ENCODE measurements at places on chromosomes 5 and 9.

DNA sequence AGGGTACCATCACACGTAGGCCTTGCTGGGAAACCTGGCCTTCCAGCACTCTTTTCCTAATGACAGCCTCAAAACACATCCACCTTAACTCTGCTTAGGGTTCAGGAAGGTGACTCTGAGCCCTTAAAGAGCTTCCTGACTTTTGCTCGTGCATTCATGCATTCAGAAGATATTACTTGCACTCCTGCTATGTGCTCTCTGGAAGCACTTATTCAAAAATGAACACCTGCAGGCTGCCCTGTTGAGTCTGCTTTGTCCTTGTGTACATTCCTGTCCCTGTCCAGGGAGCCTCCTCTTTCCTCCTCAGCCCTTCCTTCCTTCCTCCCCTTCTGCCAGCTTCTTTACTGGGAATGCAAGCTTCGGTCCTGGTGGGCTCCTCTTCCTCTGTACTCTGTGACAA is 61.5 kb downstream of the SPRY4 start:
- DNase-seq: no peak

DNA sequence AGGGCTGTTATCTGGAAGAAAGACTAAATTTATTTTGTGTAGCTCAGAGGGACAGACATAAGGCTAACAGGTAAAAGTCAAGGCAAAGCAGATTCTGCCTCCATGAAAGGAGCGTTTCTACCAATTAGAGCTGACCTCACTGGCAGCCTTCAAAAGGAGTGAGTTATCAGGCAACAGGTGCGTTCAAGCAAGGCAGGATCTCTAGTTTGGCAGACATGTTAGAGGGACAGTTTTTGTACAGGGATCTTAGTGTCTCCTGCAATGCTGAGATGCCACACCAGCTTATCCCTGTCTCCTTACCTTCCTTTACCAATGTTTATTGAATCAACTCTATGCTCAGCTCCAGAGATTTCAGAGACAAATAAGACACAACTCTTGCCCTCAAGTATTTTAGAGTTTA is 73.8 kb downstream of the NRG2 start:
- no peak for DNase-seq

DNA sequence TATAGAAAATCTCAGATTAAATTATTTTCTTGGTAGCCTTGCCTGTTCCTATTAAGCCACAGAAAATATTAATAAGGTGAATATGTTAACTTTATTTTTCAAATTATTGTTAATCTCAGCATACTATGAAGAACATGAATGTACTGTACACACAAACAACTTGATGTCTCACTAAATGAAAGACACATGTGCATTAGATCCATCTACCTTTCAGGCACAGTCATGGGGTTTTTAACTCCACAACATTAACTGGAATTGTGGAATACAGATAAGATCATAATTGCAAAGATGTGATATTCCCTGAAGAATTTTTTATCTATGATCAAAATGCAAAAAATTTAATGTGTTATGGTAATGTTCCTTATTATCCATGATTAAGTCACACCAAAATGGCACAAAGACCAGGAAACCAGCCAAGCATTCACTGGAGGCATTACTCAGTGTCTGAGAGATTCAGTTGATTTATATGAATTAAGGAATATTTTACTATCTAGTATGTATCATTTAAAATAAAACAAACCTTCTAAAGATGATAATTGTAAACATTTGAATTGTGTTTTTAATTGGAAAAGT is 150.0 kb upstream of the VCAN start:
- DNase-seq: no peak

DNA sequence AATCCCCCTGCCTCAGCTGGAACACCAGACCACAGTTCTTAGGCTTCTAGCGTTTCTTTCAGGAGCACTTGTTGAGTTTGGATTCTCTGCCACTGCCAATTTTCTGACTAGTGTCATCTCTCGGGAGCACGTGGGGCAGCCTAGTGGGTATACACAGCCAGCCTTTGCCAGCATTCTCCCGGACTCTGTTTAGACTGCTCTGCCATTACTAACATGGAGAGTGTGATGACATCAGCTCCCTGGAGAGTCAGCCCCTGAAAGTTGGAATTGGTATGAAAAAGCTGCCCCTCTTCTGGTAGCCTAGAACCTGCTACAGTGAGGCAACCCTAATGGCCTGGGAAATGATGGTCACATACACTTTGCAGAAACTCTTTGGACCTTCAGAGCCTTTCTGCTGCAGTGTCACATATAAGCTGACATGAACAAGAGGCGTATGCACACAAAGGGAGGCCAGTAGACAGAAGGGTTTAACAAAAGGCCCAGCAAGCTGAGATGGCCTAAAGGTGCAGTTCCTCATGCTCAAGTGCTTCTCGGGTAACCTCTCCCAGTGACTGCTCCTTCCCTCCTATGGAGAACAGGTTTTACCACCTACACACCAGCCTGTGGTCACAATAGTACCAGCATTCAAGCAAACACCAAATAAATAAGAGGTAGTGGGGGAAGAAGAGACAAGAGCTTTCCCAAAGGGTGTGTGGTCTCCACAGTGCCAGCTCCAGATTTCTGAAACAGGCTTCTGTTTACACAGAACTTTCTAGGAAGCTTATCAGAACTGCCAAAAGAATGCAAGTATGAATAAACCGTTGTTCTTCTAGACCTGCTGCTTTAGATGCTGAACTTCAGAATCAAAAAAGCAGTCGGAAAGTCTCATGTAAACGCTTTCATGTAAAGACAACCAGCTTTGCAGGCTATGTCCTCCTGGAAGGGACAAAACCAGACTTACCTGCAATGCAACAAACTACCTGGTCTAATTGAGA is 16.5 kb downstream of the SPACA9 start:
- peak; percentile 34 for DNase-seq

GRCh38 chr5:96838201-96839070 is 30.7 kb upstream of the ERAP1 start:
- no peak for DNase-seq

DNA sequence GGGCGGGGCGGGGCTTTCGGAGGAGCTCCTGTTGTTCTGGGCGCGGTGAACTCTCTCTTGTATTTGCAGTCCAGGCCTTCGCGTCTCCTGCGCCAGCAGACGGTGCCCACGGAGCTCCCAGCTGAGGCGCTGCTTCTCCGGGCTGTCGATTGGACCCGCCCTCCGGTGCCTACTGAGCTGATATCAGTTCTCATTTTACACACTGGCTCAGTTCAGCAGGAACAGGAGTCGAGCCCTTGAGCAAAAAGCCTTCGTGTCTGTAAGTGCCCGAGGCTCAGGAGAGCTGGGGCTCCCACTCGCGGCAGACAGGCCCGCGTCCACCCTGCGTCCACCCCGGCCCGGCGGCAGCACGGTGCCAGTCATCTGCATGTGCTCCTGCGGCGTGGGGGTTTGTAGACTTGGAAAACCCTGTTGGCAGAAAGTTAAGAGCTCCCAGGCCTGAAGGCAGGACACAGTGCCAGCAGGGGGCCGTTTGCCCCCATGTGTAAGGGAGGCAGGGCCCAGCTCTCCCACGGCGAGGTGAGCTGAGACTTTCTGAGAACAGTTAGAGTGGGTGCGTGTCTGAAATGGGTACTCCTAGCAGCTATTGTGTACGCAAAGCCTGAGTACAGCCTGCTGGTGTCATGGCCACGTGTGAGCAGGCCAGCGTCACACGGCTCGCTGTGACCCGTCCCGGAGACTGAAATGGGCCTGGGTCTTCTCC is 231.5 kb downstream of the FANCC start:
- no peak for DNase-seq

- DNase-seq: no peak
Measured at GRCh38 chr5:119708076-119708790, 78.9 kb downstream of the FAM170A start.

GRCh38 chr5:13250464-13251291 is 693.8 kb downstream of the DNAH5 start:
- DNase-seq: peak; percentile 41

- DNase-seq: no peak
Measured at GRCh38 chr9:23825700-23826099, 340 bp downstream of the ELAVL2 start.

- DNase-seq: no peak
Measured at GRCh38 chr9:100064872-100065581, 33.8 kb downstream of the ERP44 start.

GRCh38 chr5:154059039-154059430 is 20.3 kb downstream of the MFAP3 start:
- no peak for DNase-seq

- peak; percentile 48 for DNase-seq
Measured at GRCh38 chr5:39178171-39178570, 41.2 kb downstream of the FYB1 start.

DNA sequence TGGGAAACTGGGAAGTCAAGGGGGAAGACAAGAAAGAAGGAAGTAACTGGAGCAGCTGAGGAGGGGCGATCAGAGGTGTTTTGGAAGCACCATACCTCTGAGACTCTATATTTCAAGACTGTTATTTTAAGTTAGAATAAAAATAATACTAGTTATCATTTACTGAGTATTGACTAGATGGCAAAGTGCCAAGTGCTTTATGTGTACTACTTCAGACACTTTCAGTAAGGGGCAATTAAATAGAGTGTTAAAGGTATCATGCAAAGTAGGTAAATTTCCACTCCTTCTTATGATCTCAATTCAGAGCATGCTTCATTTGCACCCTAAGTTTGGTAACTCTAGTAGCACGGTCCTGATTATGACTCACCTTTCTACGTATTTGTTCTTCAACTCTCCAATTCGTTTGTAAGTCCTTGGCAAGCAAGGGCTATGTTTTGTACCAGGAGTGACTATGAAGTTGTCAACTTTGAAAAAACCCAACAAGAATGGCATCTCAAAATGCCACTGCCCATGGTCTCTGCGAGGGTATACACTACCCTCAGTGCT is 152.4 kb upstream of the RAPGEF1 start:
- peak; percentile 25 for DNase-seq

GRCh38 chr5:34499001-34499734 is 157.0 kb upstream of the RAI14 start:
- DNase-seq: peak; percentile 11

GRCh38 chr5:13735691-13736090 is 208.8 kb downstream of the DNAH5 start:
- no peak for DNase-seq

GRCh38 chr9:41229408-41230401 is 40.6 kb upstream of the ZNG1F start:
- DNase-seq: no peak

DNA sequence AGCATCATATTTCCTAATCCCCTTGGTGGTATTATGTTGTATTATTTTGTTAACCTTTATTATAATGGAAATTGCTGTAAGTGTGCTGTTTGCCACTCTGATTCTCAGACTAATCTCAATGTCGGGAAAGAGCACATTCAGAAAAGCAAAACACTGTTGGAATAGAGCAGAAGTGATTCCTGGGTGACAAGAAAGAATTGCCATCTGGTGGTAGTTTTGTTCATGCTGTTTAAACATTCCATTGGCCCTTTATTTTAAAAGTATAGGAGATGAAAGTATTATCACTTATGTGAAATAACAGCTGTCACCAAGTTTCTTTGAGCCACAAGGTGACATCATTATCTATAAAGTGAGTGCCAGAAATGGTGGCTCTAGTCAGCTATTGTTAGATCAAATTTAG is 301.3 kb upstream of the SGCD start:
- no peak for DNase-seq

GRCh38 chr9:109289186-109289585 is 31.7 kb downstream of the EPB41L4B start:
- no peak for DNase-seq

GRCh38 chr5:34833976-34834793 is 4.8 kb upstream of the TTC23L start:
- DNase-seq: no peak

DNA sequence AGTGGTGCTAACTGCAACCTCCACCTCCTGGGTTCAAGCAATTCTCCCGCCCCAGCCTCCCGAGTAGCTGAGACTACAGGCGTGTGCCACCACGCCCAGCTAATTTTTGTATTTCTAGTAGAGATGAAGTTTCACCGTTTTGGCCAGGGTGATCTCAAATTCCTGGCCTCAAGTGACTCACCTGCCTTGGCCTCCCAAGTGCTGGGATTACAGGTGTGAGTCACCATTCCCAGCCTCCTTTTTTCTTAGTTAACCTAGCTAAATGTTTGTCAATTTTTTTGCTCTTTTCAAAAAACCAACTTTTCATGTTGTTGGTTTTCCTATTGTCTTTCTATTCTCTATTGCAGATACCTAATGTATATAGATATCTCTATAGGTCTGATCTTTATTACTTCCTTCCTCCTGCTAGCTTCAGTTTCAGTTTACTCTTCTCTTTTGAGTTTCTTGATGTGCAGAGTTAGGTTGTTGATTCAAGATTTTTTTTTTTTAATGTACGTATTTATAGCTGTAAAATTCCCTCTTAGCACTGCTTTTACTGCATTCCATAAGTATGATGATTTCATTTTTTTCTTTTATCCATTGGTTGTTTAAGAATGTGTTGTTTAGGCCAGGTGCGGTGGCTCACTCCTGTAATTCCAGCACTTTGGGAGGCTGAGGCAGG is 32.9 kb downstream of the FGD3 start:
- no peak for DNase-seq

DNA sequence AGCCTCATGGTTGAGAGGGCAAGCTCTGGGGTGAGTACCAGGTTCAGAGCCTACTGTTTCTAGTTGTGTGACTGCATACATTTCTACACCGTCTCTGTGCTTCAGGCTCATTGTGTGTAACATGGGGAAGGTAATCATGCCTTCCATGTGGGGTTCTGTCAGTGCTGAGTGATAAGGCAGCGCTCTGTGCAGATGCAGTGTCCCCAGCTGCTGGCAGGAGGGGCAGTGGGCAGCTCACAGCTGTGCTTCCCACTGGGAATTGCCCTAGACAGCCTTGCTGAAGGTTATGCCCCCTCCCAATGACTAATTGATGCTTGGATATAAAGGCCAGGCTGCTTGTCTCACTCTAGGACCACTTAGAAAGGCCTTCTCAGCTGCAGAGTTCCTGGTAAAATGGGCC is 121.8 kb upstream of the SAP30L start:
- DNase-seq: no peak

DNA sequence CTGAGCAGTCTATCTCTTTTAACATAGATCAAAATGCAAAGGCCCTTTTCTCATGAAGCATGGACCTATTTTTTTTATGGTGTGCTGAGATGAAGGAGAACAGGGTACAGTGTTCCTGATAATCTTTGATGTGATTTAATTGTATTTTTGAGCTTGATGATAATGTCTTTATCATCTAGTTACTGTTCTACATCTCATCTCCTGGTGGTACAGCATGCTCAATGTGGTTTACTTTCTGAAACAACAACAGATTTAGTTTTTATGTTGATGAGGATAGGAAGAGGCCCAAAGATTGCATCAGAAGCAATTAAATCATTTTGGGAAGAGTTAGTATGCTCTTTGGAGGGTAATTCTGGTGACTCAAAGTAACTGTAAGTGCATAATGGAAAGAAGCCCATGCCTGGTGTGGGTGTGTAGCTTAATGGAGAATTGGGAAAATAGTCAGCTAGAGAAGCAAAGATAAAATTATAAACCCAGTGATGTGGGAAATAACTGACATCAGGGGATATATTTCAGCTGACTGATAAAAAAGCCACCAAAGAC is 123.0 kb upstream of the KCNN2 start:
- no peak for DNase-seq
